T-helper 2 cell treated with Interferon-gamma antibody and Interleukin-4, amounts not matched to agents 5 μg/mL and 100 μg/mL, for 36 hours (primary cell): ENCODE measurements at places on chromosomes 16 and 17.
A peak's percentile ranks its signal among the peaks of the same experiment; 100 is the strongest.

- H3K4me1 ChIP-seq, result peaks cover 5% of the 10 kb centered on the region
- H3K4me3 ChIP-seq, result peak overlapping the region; percentile 70
- DNase-seq, result no peak
- no peak overlapping the region for H3K27ac ChIP-seq
- H3K27me3 ChIP-seq, result peaks cover 70% of the 10 kb centered on the region
These were observed 4.4 kb downstream of the BAHCC1 start for GRCh38 chr17:81399481-81400153.

DNA sequence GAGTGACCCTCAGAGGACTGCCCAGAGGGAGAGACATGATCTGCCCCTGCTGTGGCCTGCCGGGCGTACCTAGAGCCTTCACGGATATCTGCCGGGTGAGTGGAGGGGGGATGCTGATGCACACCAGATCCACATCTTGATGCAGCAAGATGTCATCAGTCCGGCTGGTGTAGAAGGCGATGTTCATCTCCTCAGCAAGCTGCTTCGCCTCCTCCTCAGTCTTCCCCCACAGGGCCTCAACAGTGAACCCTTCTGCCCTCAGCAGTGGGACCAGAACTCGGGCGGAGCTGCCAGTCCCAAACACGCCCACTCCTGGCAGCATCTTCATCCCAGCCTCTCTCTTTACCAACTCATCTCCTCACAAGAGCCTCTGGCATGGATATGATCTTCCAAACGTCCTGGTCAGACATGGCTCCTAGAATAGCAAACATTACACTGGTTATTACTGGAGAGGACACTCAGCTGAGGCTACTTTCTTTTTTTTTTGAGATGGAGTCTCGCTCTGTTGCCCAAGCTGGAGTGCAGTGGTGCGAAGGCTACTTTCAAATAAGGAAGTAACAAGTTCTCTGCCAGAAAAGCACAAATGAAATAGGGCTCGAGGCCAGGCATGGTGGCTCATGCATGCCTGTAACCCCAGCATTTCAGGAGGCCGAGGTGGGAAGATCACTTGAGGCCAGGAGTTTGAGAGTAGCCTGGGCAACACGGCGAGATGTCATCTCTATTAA, 18.9 kb downstream of the C16orf86 start:
- no peaks in the 10 kb centered on the region for H3K4me1 ChIP-seq
- no peak for DNase-seq
- peaks cover 7% of the 10 kb centered on the region for H3K36me3 ChIP-seq
- no peak overlapping the region for H3K4me3 ChIP-seq

- H3K4me3 ChIP-seq, result peak overlapping the region; percentile 53
- DNase-seq, result no peak
- H3K27me3 ChIP-seq, result peaks cover 48% of the 10 kb centered on the region
- H3K4me1 ChIP-seq, result peaks cover 42% of the 10 kb centered on the region
These were observed 2.2 kb upstream of the ATP6V0A1 start for GRCh38 chr17:42456223-42457106.

DNA sequence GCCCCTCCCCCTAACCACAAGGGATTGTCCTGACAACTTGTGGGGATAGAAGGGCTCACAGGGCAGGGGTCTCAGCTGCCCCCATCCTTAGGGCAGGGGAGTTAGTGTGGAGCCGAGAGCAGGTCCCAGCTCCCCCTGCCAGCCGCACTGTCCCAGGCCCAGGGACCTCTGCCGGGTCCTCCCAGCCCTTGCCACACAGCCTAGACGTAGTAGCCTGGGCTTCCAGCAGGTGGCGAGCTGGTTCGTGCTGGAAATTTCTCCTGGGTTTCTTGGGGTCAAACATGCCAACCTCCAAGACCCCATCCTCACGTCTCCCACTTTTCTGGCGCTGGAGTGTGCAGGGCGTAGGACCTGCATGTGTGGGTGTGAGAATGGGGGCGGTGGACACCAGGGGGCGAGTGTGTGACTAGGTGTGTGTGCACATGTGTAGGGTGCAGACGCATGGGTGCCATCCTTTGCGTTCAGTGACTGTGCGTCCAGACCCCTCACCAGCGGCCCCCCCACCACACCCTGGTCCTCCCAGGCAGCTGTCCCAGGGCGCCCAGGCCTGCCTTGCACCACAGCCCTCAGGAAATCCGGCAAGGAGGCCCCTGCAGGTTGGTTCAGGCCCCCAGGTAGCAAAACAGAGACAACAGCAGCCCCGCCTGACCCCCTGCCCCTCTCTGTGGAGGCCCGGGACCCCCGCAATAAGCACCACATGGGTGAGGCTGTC, 29.5 kb downstream of the SBK1 start:
- H3K27me3 ChIP-seq, result no peaks in the 10 kb centered on the region
- H3K27ac ChIP-seq, result no peak overlapping the region
- peaks cover 6% of the 10 kb centered on the region for H3K4me1 ChIP-seq
- H3K4me3 ChIP-seq, result no peak overlapping the region
- DNase-seq, result no peak

DNA sequence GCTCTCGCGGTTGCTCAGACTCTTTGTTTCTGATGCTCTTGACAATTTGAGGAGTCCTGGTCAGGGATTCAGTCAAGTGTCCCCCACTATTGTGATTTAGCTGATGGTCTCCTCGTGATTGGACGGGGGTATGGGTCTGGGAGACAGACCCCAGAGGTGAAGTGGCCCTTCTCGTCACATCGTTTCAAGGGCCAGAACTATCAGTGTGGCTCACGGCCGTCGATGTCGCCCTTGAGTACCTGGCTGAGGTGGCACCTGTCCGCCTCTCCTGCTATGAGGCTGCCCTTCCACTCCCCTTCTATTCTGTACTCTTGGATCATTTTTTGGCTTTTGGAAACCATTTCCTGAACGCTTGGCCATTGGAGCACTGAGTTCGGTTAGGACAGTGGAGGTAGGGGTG, 7.4 kb upstream of the MEAK7 start:
- no peak for DNase-seq
- peak overlapping the region; percentile 83 for H3K27ac ChIP-seq
- peaks cover 72% of the 10 kb centered on the region for H3K4me1 ChIP-seq
- peaks cover 41% of the 10 kb centered on the region for H3K36me3 ChIP-seq
- peak overlapping the region; percentile 57 for H3K4me3 ChIP-seq

GRCh38 chr17:77770331-77771105, 188.0 kb upstream of the TNRC6C start:
- no peak overlapping the region for H3K27ac ChIP-seq
- no peaks in the 10 kb centered on the region for H3K36me3 ChIP-seq
- H3K4me1 ChIP-seq, result peaks cover 14% of the 10 kb centered on the region
- no peak overlapping the region for H3K4me3 ChIP-seq

GRCh38 chr17:40121181-40122135, at the start of gene MSL1:
MSL1 (plus strand) TSS chr17:40121971; CDS start chr17:40122613, 642 bp downstream.
- peak; percentile 87 for DNase-seq
- H3K27me3 ChIP-seq, result no peaks in the 10 kb centered on the region
- H3K4me3 ChIP-seq, result peak within 1 kb of the TSS; percentile 82
- H3K36me3 ChIP-seq, result peaks cover 25% of the 10 kb centered on the region
